ENCODE measurements at places on chromosomes 4 and X. TPM values are rescaled to one million over a fixed set of nuclear protein-coding genes. Genes with fewer than 3 reads are reported as not detected.

Gene PLRG1
- total RNA-seq = 37.8 TPM

Gene WAS
- total RNA-seq = 2.3 TPM

Gene TMEM150C
- 13.6 TPM for total RNA-seq

Gene BANK1
- 0.08 TPM for total RNA-seq

Gene HPSE
- 1.1 TPM for total RNA-seq

Gene ANXA3
- 34.5 TPM for total RNA-seq

Gene RHOXF2B
- not detected for total RNA-seq
